Activated CD8-positive, alpha-beta T cell treated with anti-CD3 and anti-CD28 coated beads, Interleukin-2, amount 10 ng/mL, durations not matched to agents 7 days and 5 days (primary cell): ENCODE measurements at places on chromosomes 12 and 14. TPM values are rescaled to one million over a fixed set of nuclear protein-coding genes. Genes with fewer than 3 reads are reported as not detected.

MSI1 gene
- not detected for total RNA-seq

SIX6 gene
- not detected for total RNA-seq

TNFAIP2 gene
- total RNA-seq, result 0.23 TPM

PMCH gene
- total RNA-seq, result not detected

DNA sequence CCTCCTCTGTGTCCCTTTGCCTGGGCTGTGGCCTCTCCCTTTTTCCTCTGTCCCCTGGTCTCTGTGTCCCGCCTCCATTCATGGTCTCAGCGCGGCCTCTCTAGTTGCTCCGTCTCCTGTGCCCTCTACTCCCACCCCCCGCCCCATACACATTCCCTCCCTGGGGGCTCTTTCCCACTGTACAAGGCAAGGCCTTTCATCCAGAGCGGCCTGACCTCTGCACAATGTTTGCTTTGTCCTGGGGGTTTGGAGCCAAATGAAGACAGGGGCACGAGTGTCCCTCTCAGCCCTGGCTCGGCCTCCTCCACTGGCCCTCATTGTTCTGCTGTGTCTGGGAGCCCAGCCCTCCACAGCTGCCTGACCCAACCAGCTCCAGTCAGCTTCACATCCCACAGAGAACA lies 678.6 kb downstream of the BCL11B start:
- peak; percentile 8 for DNase-seq

- DNase-seq, result no peak
Observed at GRCh38 chr12:49954863-49955830, 4.6 kb downstream of the AQP2 start.

GRCh38 chr12:100576331-100577036 lies 3.0 kb downstream of the GAS2L3 start:
- no peak for DNase-seq

DNA sequence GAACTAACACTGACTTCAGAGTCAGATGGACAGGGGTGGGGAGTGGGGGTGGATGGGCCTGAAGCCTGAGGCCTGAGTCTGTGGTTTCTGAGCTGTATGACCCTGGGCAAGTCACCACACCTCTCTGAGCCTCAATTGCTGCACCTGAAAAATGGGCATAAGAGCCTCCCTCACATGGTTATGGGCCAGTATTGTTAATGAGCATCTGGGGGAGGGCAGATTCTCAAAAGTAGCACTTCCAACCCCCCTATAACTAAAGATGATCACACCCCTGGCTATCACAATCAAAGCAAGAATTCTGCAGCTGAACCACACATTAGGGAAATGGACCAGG lies 168.6 kb downstream of the RBM19 start:
- no peak for DNase-seq

GRCh38 chr14:67396381-67396970 lies 15.5 kb downstream of the PLEK2 start:
- no peak for DNase-seq

UNC119B gene
- total RNA-seq, result 18.5 TPM

LAG3 gene
- total RNA-seq, result 43.0 TPM

GRCh38 chr12:24728366-24728765 lies 220.5 kb downstream of the BCAT1 start:
- no peak for DNase-seq

- peak; percentile 71 for DNase-seq
Observed at GRCh38 chr14:91138511-91139359, 24.9 kb downstream of the DGLUCY start.

DNA sequence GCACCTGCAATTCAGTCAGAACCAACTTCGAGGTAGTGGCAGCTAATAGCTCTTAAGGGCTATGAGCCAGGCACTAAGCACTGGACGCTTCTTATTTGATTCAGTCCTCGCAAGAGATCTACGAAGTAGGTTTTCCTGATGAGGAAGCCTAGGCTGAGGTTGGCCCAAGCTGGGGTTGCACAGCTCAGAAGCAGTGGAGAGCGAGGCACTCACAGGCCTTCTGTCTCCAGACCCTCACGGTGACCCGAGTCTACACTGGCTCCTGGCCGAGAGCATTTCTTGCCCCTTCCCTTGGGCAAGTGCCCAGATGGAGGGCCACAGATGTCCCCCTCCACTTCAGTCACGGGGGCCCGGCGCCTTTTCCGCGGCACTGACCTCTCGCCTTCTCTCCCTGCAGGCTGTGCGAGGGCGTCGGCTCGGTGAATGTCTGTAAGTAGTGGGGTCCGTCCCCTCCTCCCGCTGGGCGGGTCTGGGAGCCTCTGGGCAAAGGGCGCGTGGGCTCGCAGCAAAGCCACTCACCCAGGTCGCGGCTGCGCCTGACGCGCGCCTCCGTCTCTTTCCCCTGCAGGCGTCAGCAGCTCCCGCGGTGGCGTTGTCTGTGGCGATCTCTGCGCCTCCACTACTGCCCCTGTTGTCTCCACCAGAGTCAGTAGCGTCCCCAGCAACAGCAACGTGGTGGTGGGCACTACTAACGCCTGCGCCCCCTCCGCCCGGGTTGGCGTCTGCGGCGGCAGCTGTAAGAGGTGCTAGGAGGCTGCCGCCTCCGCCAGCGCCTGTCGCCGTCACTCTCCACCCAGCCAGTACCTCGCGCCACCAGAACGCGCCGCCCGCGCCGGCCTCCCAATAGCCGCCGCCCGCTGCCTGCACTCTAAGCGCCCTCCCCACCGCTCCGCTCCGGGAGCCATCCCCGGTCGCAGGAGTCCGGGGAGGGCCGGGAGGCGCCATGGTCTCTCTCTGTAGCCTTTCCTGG lies 13.1 kb downstream of the KRT83 start:
- peak; percentile 72 for DNase-seq

FOXN4 gene
- total RNA-seq, result not detected

CLEC2A gene
- total RNA-seq, result not detected

SLC38A6 gene
- total RNA-seq, result 8.2 TPM

LRRC23 gene
- total RNA-seq, result 6.5 TPM

DNA sequence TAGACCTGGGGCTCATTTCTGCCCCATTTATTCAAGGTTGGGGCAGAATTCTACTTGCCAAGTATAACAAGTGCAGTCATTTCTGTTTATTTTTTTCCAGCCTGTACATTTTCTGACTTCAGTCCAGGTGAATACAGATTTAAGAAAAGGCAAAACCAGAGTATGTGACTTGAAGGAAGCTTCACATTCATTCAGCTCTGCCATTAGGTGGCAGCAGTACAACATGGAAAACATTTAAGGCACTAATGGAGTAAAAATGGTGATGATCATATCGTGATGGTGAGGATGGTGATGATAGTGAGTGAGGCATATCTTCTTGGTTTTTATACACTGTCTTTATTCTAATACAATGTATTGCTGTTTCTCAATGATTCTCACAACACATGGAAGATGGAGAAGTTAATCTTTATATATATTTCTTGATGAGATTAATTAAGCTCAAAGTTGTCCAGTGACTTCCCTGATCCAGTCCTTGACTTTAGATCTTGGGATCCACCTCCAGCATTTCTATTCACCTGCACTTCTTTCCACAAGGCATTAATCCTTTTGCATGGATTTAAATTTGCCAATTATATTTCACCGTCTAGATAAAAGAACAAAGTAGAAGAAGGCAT lies 176.7 kb upstream of the SEL1L start:
- peak; percentile 25 for DNase-seq

PRIMA1 gene
- total RNA-seq, result not detected

BAZ1A gene
- 54.2 TPM for total RNA-seq

SETD1B gene
- 30.0 TPM for total RNA-seq

DNA sequence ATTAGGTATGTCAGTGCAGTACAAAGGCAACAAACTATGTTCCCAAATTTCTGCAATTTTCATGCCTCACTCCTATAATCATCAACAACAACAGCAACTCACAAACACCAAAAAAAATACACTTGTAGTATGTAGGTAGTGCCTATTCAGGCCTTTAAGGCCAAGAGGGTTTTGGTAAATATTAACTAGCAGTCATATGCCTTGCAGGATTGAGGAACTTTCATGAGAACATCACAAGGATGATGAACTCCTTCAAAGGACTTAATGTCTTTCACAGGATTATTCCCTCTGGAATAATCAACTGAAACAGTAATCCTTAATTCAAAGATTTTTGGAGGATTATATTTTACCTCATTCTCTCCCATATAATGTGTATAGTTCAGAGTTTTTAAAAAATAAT lies 293.8 kb downstream of the NOVA1 start:
- no peak for DNase-seq

DNA sequence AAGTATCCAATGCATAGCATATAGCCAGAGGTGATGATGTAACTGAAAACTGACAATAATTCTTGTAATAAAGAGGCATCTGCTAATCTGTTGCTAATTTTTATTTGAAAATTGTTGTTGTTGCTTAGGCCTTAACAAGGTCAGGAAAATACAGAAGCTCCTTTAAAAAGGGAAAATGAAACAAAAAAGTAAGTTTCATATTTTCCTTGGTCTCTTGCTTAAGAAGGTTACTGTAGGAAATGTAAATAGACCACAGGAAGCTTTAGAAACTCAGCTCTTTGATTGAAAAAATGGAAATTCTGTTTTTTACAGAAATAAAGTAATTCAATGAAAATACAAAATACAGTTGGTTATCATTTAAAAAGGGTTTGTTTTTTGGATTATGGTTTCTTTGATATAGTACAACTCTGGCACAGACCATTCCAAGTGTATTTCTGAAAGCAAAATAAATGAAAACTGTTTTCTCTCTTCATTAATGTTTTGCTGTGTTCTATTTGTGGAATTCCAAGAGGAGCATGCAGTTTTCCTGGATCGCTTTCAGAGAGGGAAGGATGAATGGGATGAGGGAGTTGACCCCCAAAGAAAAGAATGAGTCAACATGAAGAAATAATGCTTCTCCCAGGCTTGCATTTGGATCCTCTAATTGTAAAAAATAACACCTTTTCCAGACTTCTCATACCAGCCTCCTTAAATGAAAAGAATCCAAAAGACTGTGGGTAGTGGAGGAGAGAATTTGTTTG lies 398.0 kb upstream of the FAR2 start:
- no peak for DNase-seq

GRCh38 chr14:95817271-95817670 lies 59.4 kb upstream of the TUNAR start:
- DNase-seq, result no peak
